ENCODE measurements at places on chromosomes 2 and 18.

DNA sequence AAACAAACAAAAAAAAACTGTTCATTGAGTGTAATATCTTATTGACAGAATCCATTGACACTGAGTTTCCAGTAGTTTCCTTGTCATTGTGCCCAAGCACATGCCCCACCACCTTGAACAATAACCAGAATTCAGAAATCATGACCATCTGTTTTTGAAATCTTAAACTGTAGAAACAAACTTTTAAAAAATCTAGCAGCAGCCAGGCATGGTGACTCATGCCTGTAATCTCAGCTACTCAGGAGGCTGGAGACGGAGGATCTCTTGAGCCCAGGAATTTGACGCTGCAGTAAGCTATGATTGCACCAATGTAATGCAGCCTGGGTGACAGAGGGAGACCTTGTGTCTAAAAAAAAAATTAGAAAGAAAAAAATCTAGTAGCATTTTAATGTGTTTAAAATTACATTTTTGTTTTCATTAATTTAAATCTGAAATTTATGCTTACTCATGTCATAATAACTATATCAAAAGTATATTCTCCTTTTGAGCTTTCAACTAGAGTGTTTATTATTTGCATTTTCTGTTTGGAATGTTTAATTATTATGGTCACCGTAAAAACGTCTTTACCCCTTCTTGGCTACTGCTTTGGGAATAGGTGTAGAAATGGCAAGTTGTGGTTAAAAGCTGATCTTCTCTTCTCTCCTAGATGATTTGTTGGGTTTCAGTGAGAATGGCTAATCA is 25.2 kb upstream of the STON1 start:
- DNase-seq = no peak

DNA sequence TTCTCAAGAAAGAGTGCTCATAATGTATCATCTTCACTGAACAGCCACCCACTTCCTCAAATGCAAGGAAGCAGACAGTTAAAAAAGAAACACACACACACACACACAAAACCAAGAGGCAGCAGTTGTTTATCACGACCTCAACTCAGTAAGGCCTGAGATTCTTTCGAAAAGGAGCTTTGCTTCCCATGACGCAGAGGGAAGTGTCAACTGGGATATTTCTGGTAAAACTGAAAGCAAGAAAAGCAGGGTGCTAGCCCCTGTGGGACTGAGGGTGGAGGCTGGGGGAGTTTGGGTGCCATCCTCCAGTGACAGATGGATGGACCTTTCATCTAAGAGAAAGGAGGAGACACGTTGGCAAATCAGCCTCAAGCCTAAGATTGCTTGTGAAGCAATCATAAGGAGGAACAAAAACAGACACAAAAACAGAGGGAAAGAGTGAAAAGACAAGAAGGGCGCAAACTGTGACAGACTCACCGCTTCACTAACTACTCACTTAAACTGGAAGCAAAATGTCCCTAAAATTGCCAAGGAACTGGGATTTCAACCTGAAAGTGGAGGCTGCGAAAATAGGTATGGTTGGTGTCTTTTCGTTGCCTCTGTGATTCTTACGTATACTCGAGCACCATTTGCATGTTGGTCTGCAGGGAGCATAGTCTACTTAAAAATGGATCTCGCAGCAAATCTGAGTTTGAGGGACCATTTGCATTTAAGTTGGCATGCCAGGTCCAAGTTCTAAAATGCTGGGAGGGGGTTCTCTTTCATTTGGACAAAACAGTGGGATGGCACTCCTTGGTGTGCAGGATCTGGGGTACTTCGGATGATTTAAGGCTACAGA is at the start of gene ARHGAP25:
ARHGAP25 (plus strand) TSS at position 124 of the 838 bp plus-strand sequence; CDS start at position 513, 389 bp downstream.
- DNase-seq = peak; percentile 66

DNA sequence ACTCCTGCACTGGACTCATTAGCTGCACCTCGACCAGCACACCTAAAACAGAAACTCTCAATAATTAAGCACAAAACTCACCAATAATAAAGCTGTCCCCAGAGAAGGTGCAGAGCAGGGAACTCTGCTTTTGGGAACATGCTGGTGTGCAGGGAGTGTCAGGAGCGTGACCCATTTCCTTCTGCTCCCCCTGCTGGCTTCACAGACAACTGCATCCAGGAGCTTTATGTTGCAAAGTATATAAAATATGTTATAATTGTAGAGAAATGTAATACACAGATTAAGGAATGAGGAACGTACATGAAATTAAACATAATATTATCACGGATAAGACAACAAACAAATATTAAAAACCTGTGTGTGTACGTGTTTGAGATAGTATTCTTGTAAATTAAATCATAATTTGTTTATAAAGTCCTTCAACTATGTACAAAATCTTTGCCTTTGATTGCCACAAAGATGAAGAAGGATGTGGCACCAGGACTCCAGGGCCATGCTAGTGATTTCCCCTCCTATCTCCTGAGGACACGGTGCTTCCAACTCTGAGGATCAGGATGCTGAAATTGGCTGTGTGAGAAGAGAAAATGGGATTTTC is 68.6 kb upstream of the MAL start:
- DNase-seq = peak; percentile 25

GRCh38 chr2:238527565-238527964 is 100.8 kb downstream of the ASB1 start:
- no peak for DNase-seq

- no peak for DNase-seq
Observed at GRCh38 chr2:114031605-114032505, 142.0 kb downstream of the ACTR3 start.

DNA sequence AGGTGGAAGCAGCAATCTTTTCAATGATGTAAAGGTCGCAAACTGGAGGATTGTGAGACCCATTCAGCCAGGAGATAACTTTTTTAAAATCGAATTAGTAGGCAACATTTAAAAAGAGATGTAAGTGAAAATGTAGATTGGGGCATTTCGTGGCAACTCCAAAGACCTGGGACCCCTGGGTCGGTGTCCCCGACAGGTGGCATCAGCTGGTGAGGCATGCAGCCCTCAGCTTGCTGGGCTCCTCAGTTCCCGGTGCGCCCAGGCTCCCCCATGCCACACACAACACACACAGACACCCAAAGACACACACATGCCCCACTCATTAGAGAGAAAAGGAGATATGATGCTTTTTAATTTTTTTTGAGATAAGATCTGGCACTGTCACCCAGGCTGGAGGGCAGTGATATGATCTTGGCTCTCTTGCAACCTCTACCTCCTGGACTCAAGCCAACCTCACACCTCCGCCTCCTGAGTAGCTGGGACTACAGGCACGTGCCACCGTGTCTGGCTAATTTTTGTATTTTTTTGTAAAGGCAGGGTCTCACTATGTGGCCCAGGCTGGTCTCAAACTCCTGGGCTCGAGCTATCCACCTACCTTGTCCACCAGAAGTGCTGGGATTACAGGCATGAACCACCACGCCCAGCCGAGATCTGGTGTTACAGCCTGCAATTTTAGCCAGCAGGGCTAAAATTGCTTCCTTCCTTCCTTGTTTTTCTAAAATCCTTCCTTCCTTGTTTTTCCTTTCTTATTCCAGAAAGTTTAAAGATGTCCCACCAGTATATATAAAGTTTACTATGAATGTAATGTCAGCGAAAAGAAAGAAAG is 122.6 kb upstream of the EPAS1 start:
- no peak for DNase-seq

DNA sequence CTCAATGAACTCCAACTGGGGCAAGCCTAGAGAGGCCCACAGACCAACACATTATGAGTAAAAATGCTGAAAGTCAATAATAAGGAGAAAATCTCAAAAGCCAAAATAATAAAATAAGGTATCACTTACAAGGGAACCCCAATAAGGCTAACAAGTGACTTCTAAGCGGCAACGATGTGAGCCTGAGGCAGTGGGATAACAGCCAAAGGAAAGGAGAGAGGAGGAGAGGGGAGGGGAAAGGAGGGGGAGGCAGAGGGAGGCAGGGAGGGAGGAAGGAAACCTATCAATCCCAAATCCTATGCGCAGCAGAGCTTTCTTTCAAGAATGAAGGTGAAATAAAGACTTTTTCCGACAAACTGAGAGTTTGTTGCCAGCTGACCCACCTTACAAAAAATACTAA is 6.0 kb upstream of the NFATC1 start:
- no peak for DNase-seq

- no peak for DNase-seq
Observed at GRCh38 chr2:134660626-134661402, 58.0 kb downstream of the TMEM163 start.

- DNase-seq = no peak
Observed at GRCh38 chr2:211798868-211799267, 739.7 kb downstream of the ERBB4 start.

DNA sequence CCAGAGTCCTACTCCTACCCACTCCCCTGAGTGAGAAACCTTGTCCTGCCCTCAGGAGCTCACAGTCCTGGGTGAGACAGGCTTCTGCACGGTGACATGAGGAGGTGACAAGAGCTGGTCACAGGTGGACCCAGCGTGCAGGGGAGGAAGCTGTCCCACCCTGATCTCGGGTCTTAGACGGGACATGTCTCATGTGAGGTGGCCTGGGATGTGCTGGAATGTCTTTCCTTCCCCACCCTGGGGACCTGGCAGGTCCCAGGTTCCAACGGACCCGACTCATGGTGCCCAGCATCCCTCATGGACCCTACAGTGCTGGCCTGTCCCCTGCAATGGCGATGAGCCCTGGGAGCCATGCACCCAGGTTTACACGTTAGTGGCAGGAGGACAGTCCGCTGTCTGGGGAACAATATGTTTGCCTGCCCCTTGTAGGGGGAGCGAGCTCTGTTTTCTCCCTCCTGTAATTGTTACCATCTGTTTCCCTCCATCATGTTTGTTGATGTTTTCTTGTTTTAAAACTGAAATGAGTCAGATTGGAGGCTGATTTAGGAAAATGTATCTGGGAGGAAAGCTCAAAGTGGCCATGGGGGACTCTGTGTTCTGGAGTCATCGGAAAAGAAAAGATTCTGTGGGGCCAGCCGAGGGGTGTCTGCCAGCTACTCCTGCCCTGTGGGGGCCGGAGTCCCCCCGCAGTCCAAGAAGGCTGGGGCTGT is 238.1 kb downstream of the KLHL29 start:
- no peak for DNase-seq

DNA sequence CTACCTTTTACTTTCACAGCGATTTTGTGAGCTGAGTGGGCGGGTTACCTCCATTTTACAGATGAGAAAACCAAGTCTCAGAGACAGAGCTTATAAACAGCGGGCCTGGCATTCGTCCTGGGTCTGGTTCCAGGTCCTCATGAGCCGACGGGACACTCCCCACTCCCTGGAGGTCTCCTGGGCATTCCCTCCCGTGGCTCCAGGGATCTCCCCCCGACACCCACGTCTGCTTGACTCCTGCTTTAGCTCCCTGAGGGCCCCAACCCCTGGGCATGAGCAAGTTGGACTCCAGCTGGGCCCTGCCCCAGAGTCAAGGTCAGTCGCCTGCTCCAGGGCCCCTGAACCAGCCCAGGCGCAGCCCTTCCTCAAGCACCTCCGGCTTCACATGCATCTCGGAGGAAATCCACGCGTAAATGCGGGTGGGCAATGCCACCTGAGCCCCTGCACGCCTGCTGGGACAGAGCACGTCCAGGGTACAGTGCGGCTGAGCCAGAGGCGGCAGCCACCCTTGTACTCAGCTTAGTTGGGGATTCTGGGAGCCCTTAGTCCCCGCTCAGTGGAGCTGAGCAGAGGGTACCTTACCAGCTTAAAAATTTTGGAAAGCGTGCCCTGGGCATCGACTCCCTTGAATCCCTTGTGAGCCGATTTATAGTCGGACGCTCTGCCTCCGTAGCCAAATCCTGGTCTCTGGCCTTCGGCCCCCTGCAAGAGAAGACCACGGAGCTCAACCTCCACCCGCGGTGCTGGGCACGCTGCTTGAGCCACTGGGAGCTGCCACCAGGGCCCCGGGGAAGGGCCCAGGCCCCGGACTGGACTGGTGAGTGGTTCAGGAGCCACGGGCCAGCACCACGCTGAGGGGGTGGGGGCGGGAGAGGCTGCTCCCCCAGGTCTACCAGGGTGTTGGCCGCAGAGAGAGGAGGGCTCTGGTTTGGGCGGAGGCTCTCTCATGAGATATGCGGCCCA is 148.1 kb downstream of the MBP start:
- DNase-seq = no peak

DNA sequence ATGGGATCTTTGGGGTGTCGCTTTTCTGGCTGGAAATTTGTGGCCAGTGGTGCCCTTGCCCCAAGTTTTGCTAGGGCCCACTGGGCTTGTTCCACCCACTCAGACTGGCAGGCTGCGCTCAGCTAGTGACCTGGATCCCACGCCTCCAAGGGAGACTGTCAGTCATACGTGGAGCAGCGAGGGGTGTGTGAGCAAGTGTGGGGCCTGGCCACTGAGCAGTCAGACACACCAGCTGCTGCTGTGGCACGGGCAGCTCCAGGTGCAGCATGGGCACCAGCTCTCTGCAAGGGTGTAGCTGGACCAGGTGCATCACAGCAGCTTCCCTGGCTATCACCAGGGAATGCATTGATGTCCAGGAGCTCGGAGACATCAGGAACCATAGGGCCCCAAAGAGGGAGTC is 327.0 kb downstream of the NR4A2 start:
- DNase-seq = no peak

- no peak for DNase-seq
Observed at GRCh38 chr2:238973038-238973739, 125.3 kb downstream of the TWIST2 start.

DNA sequence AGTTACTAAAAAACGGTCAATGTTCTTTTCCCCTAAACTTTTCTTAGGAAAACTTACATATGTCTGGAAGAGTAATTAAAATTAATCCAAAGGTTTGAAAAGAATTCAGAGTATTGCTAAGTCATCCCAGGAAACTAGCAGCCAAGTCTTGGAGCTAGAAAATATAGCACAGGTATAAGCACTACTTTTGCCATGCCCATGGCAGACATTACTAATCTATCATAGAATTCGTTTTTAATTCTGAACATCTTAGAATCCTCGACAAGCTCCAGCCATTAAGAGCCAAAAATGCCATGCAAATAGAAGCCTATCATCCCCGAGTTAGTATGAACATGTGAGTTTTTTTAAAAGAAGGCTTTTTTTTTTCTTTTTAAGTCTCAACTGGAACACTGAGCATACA is 395.0 kb downstream of the ZEB2 start:
- no peak for DNase-seq

- no peak for DNase-seq
Observed at GRCh38 chr2:241125626-241126025, 23.5 kb upstream of the MTERF4 start.

GRCh38 chr2:43191947-43192516 is 34.4 kb downstream of the ZFP36L2 start:
- DNase-seq = no peak

DNA sequence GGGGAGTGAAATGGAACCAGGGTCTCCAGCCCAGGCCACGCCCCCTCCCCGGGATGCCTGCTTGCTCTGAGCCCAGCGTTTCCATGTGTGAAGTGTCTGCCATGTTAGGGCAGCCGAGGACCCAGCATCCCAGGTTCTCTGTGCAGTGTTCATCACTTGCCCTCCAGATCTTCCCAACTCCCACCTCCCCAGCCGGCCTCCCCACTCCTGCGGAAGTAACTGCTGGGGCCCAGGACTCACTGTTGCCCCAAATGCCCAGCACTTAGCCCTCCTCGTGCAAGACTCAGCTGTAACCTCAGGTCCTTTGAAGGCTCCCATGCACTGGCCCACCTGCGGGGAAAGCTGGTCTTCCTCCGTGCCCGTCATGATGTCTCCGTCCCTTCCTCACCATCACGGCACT is 9.7 kb upstream of the PXDN start:
- DNase-seq = no peak

Data from stimulated activated naive CD4-positive, alpha-beta T cell (primary cell).